Stimulated activated CD8-positive, alpha-beta memory T cell treated with anti-CD3 and anti-CD28 coated beads, Interleukin-4, amount 100 ng/mL, for 1 hour (primary cell): ENCODE measurements at places on chromosomes 5 and 9.

DNA sequence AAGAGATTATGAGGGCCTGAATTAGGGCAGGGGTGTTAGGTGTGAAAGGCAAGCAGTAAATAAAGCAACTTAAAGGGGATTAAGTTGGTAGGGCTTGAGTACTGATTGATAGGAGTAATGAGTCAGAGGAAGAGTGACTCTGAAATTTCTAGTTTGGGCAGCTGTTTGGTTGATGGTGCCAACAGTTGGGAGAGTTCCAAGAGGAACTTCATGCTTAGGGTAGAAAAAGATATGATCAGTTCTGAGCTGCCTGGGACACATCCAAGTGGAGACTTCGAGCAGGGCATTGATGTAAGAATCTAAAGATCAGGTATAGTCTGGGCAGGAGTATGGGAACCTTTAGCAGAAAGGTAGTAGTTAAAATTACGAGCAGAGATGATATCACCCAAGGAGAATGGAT, 10.2 kb downstream of the MAMDC2 start:
- no peak for DNase-seq

GRCh38 chr5:139633295-139634027, 14.7 kb upstream of the CXXC5 start:
- no peak for DNase-seq

- no peak for DNase-seq
Measured at GRCh38 chr9:109506097-109506712, 8.1 kb upstream of the PTPN3 start.

GRCh38 chr9:4021621-4022213, 278.2 kb downstream of the GLIS3 start:
- no peak for DNase-seq

GRCh38 chr5:157100140-157100679, 8.6 kb downstream of the HAVCR2 start:
- DNase-seq = no peak

DNA sequence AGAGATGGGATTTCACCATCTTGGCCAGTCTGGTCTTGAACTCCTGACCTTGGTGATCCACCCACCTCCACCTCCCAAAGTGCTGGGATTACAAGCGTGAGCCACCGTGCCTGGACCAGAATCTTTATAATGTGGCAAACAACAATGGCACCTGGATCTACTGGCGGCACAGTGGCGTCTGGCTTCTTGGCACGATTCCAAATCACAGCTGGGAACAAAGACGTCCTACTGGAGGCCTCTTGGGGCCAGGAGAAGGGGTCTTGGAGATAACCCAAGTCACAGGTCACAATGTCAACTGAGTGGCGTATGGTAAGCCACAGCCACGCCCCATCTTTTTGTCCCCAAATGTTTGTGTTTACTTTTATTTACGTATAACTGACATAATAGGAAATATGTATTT, 77.8 kb upstream of the RAPGEF1 start:
- no peak for DNase-seq

GRCh38 chr5:122192497-122193496, 63.5 kb downstream of the ZNF474 start:
- DNase-seq = no peak

- DNase-seq = no peak
Measured at GRCh38 chr5:111478266-111478665, 34.1 kb downstream of the STARD4 start.

- no peak for DNase-seq
Measured at GRCh38 chr9:130624154-130624553, 40.2 kb upstream of the PRDM12 start.

- no peak for DNase-seq
Measured at GRCh38 chr9:31445357-31445756, 939.1 kb upstream of the ACO1 start.

DNA sequence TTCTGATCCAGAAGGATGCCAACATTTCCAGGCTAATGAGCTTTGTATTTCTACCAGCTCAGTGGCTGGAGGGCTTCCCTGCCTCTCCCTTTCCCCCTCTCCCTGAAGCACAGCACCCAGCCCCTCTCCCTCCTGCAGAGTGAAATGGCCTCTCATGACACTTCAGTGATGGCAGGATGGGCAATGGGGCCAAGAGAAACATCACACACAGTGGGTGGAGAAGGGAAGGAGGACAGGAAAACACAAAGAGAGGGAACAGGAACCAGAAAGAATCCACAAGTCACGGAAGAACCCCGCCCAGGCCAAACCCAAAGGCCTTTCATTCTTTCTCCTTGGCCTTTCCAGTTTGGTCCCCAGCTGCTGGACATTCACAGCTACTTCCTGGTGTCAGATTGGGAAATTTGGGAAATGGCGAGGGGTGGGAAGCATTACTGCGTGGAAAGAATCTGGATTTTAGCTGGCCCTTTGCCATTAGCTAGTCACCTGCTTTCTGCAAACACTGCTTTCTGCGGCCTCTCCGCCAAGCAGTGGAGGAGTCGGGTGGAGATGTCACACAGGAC, 82.6 kb downstream of the GLDC start:
- no peak for DNase-seq

GRCh38 chr9:97933297-97933998, 4.5 kb downstream of the HEMGN start:
- DNase-seq = no peak

GRCh38 chr5:122218778-122219177, 89.4 kb downstream of the ZNF474 start:
- DNase-seq = no peak

DNA sequence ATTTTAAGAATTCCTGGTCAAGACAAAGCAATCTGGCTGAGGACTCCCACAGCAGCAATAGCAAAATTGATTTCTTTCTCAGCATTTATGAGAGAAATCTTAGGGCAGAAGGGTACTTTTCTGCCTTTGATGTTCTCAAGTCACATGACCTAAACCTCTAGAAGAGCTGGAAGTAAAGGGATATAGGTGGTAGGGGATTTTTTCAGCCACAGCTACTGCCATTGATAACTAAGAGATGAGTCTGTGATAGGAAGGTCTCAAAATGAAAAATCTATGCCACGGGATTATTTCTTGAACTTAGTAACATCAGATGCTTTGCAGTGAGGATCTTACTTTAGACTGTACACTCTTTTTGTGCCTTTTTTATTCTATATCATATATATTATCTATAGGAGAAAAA, 35.6 kb downstream of the IL6ST start:
- no peak for DNase-seq

DNA sequence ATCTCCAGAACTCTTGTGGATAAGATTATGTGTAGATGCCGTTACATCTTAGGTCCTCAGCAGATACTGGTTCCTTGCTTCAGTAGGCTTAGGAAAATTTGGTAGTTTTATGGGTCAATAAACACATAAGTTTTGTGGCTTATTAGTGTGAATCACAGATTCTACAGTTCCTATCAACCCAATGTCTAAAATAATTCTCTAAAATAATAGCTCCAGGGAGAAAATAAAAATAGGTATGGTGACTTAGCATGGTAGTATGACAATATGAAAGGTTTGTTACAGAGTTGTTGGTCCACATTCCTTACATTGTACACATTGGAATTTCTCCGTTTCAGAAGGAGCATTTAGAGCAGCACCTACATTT, 91.7 kb downstream of the AOPEP start:
- DNase-seq = no peak

GRCh38 chr9:1979741-1980367, 35.3 kb upstream of the SMARCA2 start:
- no peak for DNase-seq

- no peak for DNase-seq
Measured at GRCh38 chr9:135088348-135088978, 995 bp downstream of the OLFM1 start.

DNA sequence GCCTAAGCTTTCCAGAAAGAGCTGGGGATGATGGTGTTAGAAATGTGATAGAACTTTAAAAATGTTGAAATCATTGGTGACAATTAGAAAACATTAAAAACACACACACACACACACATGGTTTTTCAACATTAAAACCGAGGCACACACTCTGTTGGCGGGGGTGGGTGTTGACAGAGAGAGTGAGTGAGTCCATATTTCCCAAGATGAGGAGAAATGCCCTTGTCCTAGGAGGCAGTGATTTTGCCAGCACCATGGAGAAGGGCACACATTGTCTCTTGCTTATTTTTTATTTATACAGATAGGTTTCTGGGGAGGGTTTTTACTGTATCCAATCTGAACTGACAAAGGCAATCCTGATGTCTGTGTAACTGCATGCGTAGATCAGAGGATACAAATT, 152.5 kb downstream of the INSYN2B start:
- DNase-seq = no peak

DNA sequence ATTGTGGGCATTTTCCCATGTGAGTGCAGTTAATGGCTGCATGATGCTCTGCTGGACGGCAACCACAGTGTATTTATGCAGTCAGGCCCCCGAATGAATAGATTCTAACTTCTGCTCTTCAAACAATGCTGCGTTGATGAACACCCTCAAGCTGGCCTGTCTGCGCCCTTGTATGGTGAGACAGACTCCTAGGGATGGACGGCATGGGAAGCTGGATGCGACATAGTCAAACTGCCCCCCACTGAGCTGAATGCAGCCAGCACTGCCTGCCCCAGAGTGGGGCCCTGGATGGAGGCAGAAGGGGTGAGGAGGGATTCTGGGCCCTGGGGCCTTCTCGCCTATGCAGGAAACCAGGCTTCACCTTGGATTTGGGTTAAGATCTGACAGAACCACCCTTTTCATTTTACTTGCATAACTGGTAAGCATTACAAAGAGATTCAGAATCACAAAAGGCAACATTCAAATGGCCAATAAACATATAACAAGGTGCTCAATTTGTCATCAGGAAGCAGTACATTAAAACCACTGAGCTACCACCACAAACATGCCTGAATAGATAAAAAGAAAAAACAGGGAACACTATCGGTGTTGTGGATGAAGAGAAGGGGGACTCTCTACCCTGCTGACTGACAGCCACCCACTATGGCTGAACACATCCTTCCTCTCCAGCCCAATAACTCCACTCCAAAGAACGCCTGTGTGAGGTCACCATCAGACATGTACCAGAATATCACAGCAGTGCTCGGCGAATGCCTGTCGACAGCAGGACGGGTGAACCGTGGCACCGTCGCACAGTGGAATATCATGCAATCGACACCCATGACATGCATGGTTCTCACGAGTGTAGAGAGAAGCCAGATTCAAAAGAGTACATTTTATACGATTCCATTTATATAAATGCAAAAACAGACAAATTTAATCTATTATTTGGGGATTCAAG, 79.1 kb downstream of the RAPGEF1 start:
- DNase-seq = no peak

GRCh38 chr5:124797665-124798087, 51.2 kb upstream of the ZNF608 start:
- DNase-seq = no peak

GRCh38 chr9:90449213-90449925, 193.3 kb downstream of the DIRAS2 start:
- no peak for DNase-seq

DNA sequence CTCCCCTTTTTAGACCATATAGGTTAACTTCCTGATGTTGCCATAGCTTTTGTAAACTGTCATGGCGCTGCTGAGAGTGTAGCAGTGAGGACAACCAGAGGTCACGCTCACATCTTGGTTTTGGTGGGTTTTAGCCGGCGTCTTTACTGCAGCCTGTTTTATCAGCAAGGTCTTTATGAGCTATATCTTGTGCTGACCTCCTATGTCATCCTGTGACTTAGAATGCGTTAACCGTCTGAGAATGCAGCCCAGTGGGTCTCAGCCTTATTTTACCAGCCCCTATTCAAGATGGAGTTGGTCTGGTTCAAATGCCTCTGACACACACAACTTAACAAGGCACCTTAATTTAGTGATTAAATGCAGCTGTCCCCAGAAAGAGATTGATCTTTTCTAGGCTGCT, 23.9 kb upstream of the KDM4C start:
- no peak for DNase-seq

DNA sequence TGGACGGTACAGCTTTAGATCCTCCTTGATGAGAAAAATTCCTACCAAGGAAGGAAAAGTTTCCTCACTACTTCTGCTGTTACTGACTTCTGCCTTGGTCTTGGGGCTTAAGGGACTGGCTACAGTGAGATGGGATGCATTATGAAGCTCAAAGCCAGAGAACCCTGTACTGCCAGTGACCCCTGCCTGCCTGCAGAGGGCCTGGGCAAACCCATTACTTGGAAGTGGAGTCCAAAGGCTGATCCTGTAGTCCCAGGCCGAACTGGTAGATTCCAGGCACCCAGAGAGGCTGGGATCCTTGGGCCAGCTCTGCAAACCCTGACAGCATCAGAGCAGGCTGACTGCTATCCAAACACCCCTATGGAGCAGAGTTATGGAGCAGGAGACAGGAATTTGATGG, 25.7 kb upstream of the NR5A1 start:
- no peak for DNase-seq

GRCh38 chr5:64622991-64623390, 67.3 kb upstream of the SHISAL2B start:
- no peak for DNase-seq

DNA sequence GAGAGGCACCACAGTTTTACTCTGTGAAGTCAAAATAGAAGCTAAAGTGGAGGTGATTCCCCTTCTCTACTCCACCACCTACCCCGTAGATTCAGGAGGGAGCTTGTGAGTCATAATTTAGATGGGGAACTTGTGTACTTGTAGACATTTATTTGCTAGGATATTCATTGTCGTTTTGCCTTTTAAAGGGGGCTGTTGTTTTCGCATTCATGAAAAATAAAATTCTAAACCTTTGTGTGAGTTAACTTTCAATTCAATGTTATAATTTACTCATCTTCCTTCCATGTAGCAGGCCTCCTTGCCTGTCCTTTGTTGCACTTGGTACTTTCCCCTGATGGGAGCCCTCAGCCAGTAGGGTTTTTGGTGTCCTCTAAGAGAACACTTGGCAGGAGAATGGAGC, 22.0 kb downstream of the SECISBP2 start:
- no peak for DNase-seq

DNA sequence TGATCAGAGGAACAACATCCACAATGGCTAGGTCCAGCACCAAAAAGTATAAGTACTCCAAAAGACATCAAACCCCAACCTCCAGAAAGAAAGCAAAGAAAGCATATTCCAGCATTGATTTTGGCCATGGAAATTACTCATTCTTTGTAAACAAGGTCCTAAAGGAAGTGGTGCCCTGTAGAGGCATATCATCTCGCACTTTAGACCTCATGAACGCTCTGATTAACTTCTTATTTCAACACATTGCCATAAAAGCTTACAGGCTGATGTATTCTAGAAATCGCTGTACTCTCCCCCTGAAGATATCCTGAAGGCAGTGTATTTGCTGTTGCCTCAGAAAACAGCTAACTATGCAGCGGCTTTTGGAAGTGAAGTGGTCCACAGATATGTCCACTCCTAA, 82.7 kb upstream of the TNPO1 start:
- DNase-seq = no peak

DNA sequence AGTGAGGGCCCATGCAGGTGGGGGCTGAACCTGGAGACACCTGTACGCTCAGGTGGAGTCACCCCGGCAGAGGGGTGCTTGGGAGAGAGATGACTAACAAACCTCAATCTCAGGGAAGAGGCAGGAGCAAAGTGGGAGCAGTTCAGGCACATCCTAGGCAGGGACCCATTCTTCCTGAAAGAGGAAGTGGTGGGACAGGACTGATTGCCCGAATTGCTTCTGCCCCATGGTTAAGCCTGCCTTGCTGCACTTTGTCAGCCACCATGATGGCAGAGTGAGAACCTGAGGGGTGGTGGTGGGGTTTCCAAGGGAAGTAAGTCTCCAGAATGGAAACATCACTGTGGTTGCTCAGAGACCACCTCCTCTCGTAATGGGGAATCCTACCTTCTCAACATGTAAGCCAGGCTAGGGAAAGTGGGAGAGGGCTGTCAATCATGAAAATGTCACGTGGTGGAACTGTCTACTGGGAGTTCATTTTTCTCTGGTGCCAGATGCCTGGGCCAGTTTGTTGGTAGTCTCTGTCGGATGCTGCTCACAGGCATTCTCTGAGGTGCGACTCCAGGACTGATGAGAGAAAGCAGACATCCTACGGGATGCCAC, 150.4 kb downstream of the HSPA4 start:
- no peak for DNase-seq

GRCh38 chr9:110918316-110919049, 119.8 kb downstream of the LPAR1 start:
- no peak for DNase-seq
